Osteoblast (primary cell): ENCODE measurements at places on chromosomes 4 and X. TPM values are rescaled to one million over a fixed set of nuclear protein-coding genes. Genes with fewer than 3 reads are reported as not detected.
A peak's percentile ranks its signal among the peaks of the same experiment; 100 is the strongest.

FRMPD4 gene
- total RNA-seq: 1.2 and 1.8 TPM in 2 replicates

GABRG1 gene
- not detected in 2 replicates for total RNA-seq

- DNase-seq: no peak
Measured at GRCh38 chrX:38326086-38326485, 1.2 kb downstream of the RPGR start.

- no peak for DNase-seq
Measured at GRCh38 chr4:147629783-147630730, 12.9 kb downstream of the TMEM184C start.

GRCh38 chr4:98237204-98237603 is 24.0 kb upstream of the RAP1GDS1 start:
- no peak for DNase-seq

GRCh38 chr4:153249199-153250041 is 45.2 kb downstream of the TRIM2 start:
- DNase-seq: peak; percentile 95

- DNase-seq: no peak
Measured at GRCh38 chrX:140389331-140389730, 115.5 kb downstream of the SOX3 start.

DNA sequence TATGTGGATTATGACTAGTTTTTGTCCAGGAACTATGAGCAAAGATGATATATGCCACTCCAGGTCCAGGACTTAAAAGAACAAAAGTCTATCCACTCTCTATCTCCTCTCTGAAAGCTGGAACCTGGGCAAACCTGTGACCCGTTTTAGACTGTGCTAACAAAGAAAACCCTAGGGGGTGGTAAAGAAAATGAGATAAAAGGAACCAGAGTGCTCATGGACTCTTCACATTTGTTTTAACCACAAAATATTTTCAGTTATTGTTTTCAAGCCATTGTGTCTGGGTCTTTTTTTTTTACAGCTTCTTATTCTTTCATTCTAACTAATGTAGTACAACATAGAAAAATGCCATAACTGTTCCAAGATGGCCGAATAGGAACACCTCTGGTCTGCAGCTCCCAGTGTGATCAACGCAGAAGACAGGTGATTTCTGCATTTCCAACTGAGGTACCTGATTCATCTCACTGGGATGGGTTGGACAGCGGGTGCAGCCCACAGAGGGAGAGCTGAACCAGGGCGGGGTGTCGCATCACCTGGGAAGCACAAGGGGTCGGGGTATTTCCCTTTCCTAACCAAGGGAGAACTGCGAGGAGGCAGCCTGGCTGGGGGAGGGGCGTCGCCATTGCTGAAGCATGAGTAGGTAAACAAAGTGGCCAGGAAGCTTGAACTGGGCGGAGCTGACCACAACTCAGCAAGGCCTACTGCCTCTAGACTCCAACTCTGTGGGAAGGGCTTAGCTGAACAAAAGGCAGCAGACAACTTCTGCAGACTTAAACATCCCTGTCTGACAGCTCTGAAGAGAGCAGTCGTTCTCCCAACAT is 45.1 kb downstream of the CHM start:
- DNase-seq: no peak

DNA sequence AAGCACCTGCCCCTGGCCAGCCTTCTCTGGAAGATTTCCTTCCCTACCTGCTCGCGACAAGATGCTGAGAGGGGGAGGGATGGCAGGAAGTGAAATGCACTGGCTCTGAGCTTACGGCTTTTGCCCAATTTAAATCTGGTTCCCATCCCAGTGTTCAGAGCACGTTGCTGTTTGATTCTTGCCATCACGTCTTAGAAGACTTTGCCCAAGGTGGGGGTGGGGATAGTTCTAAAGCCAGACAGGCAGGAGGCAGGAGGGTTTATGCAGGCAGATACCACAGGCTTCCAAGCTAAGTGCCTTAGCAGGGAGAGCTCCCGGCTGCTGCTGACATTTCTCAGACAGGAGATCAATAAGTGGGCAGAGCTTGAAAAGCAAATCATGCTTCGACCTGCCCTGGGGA is 393.9 kb downstream of the MID1IP1 start:
- DNase-seq: no peak

DNA sequence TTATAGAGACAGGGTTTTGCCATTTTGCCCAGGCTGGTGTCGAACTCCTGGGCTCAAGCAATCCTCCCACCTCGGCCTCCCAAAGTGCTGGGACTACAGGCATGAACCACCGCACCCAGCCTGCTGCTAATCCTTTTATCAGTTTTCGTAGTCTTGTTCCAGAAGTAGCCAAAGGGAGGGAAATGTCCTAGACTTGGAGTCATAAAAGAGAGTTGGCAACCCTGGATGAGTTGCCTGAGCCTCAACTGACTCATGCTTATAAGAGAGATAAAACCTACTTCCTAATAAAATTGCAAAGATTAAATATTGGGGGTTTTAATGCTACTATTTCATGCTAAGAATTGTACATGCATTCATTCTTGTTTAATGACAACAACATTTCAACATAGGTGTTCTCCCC is 44.3 kb downstream of the CD40LG start:
- no peak for DNase-seq

GRCh38 chr4:153418558-153418957 is 47.6 kb upstream of the TMEM131L start:
- no peak for DNase-seq
